ENCODE measurements at places on chromosomes 4 and X. TPM values are rescaled to one million over a fixed set of nuclear protein-coding genes. Genes with fewer than 3 reads are reported as not detected.

The SYP gene
- 20.2 TPM for total RNA-seq

The SYN1 gene
- 2.8 TPM for total RNA-seq

The CXorf51B gene
- not detected for total RNA-seq

The RHOH gene
- total RNA-seq = 1.8 TPM

GRCh38 chrX:96576368-96576767, 108.3 kb upstream of the DIAPH2 start:
- H3K36me3 ChIP-seq = no peaks in the 10 kb centered on the region
- H3K4me3 ChIP-seq = no peak overlapping the region
- peaks cover 10% of the 10 kb centered on the region for H3K27me3 ChIP-seq
- H3K4me1 ChIP-seq = no peaks in the 10 kb centered on the region
- no peak overlapping the region for H3K27ac ChIP-seq
- no peak for DNase-seq

DNA sequence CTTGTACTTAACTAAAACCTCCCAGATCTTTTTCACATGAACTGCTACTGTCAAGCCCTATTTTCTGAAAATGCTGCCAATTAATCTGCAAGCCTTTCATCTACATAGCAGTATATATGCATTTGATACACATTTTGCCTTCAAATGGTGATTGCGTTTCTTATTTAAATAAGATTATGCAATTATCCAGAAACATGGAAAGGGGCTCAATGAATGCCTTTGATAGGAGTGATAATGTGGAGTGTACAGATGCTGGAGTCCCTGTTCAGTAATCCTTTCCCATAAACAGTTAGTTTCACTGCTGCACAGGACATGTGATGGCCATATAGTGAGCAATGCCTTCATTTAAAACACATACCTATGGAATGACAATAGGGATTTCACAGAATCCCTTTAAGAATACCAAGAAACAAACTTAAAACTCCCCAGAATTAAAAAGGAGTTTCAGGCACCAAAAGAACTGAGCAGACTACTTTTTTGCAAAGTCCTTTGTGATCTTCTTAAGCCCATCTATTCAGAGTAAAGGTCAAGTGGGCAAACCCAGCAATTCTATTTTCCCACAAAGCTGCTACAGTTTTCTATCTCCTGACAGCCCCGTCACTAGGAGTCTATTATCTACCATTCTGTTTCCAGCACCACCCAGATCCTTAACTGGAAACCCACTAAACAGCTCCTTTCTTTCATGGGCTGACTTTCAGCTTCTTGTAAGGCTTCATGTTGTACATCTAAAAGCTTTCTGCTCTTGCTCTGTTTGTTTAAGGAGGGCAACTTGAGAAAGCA, 120.3 kb downstream of the UNC5C start:
- H3K27ac ChIP-seq = no peak overlapping the region
- no peak overlapping the region for H3K4me3 ChIP-seq
- no peak for DNase-seq
- no peaks in the 10 kb centered on the region for H3K36me3 ChIP-seq
- no peaks in the 10 kb centered on the region for H3K4me1 ChIP-seq
- H3K27me3 ChIP-seq = no peaks in the 10 kb centered on the region

DNA sequence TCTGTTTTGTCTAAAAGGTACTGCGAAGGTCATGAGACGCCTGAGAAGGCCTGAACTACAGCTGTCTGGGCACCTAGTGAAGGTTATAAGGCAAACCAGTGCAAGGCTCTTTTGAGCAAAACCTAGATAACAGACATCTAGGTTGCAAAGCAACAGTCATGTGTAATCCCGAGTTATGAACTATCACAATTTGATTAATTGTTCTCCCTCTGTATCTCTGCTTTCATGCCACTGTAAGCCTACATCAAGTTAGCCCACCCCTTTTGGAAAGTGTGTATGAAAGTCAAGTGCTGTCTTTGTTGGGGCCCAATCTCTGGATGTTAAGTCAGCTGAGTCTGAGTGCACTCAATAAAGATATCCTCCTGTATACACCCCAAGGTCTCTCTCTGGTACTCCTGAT, 31.9 kb upstream of the UGT2B7 start:
- H3K4me1 ChIP-seq = no peaks in the 10 kb centered on the region
- no peak for DNase-seq
- H3K36me3 ChIP-seq = no peaks in the 10 kb centered on the region
- no peak overlapping the region for H3K4me3 ChIP-seq
- no peaks in the 10 kb centered on the region for H3K27me3 ChIP-seq

- no peak overlapping the region for H3K27ac ChIP-seq
- no peak for DNase-seq
- no peaks in the 10 kb centered on the region for H3K36me3 ChIP-seq
- H3K4me1 ChIP-seq = no peaks in the 10 kb centered on the region
Measured at GRCh38 chrX:23729214-23729613, 13.9 kb downstream of the ACOT9 start.

DNA sequence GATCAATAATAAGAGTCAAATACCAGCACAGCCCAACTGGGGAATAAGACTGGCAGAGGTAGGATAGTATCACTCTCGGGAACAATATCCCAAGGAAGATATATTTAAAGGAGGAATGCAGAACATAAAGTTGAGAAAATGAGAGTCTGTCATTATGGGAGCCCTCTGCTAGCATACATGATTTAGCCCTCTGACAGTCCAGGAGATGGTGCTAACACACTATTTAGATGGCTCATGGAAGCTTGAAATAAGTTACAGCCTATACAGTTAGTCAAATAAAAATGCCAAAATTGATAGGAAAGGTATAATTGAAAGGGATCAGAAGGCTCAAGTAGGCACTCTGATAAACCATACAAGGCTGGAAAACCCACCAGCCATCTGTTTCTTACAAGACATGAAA, 201.0 kb upstream of the NEIL3 start:
- H3K27ac ChIP-seq = no peak overlapping the region
- H3K4me1 ChIP-seq = no peaks in the 10 kb centered on the region
- no peak for DNase-seq
- H3K27me3 ChIP-seq = no peaks in the 10 kb centered on the region
- H3K36me3 ChIP-seq = no peaks in the 10 kb centered on the region
- H3K4me3 ChIP-seq = no peak overlapping the region
